ENCODE measurements at places on chromosomes 3 and 15.

DNA sequence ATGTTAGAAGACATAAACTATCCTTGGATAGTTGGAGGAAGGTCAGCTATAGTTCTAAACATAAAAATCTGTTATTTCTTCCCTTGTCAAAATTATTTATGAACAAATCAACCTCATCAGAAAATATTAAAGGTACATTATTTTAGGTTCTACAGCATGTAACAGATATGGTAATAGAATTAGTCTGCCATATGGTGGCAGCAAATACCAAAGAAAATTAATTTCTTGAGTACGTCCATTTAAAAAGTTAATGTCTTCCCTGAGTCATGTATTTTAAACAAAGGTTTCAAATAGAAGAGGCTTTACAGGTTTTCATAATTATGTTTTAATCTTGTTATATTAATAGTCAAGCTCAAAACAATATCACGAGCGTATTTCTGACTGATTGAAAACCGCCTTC is 17.9 kb upstream of the ANKRD28 start:
- DNase-seq = no peak

- DNase-seq = no peak
Measured at GRCh38 chr3:126961191-126961790, 21.6 kb upstream of the PLXNA1 start.

GRCh38 chr15:73723191-73723590 is 30.0 kb downstream of the INSYN1 start:
- DNase-seq = no peak

GRCh38 chr15:101702077-101702476 is 22.2 kb downstream of the TARS3 start:
- no peak for DNase-seq

- DNase-seq = no peak
Measured at GRCh38 chr3:137061186-137061585, 103.4 kb downstream of the IL20RB start.

DNA sequence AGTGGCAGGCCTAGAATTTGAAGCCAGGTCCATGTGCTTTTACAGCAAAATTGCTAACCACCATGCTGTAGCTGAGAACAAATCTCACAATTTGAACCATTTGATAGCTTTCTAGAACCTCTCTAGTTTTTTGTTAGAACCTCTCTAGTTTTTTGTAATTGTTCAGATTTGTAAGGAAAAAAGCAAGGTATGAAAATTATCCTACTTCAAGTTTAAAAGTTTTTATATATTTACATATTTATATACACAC is 9.8 kb downstream of the GXYLT2 start:
- DNase-seq = no peak

DNA sequence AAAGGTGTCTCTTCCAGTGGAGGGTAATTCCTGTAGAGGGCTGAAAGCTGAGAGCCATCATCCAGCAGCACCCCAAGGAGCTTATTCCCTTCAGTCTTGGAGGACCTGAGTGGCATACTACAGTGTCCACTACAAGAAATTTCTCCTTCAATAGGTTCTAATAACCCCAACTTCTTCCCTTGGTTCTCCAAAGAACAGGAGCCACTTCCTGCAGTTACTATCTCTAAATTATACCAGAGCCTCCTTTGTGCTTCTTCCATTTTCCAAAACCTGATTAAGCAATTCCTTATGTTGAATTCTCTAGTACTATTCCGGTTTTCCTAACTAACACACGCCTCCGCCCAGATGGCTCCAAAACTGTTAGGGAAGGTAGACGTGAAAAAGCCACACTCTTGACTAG is 50.4 kb downstream of the DCLK3 start:
- DNase-seq = no peak

DNA sequence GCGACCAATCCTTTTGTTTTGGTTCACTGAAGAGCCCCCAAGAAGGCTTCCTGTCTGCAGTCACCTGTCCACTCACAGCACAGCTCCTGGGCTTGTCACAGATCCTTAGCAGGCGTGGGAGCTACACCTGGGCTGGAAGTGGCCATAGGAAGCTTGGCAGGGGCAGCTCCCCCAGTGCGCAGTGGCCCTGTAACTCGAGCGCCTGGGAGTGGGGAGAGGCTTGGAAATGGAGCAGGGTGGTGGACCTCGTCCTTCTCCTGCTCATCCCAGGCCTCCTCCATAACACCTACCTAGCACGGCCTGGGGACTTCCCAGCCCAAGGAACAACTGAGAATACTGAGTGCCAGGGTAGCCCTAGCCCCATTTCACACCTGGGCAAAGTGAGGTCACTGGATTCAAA is 19.3 kb upstream of the TGM5 start:
- no peak for DNase-seq

DNA sequence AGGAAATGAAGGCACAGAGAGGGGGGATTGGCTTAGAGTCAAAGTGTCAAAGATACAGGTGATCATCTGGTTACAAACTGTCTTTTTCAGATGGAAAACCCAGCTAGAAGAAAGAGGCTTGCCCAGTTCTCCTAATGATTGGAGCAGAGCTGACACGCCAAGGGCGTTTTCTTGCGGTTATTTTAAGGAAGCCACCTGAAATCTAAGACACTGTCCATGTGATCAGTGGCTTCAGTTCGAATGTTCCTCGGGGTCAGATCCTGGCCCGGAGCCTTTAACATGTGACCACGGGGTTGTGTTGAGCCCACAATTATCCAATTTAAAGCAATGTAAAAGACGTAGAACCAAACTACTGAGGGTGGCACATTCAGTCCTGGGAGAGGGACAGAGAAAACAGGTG is 19.5 kb downstream of the FAM43A start:
- no peak for DNase-seq

DNA sequence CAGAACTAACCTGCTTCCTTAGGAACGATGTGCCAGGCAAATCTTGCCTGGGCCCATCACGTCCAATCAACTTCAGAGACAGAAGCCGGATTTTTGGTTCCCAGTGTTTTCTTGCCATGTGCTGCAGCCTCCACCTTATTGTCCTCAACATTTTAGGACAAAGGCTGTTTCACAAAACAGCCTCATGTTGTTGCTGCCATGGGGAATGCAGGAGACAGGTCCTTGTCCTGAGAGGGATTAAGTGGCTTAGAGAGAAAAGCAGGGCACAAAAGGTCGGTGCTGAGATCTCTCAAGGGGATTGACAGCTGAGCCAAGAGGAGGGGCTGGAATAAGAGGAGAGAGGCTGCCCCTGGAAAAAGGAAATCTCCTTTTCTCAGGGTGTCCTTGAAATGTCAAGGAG is 11.3 kb upstream of the NMNAT3 start:
- DNase-seq = no peak

- no peak for DNase-seq
Measured at GRCh38 chr3:31165399-31165860, 271.0 kb upstream of the GADL1 start.

Data from H9 (cell line).